ENCODE measurements at places on chromosomes 5 and 9.

DNA sequence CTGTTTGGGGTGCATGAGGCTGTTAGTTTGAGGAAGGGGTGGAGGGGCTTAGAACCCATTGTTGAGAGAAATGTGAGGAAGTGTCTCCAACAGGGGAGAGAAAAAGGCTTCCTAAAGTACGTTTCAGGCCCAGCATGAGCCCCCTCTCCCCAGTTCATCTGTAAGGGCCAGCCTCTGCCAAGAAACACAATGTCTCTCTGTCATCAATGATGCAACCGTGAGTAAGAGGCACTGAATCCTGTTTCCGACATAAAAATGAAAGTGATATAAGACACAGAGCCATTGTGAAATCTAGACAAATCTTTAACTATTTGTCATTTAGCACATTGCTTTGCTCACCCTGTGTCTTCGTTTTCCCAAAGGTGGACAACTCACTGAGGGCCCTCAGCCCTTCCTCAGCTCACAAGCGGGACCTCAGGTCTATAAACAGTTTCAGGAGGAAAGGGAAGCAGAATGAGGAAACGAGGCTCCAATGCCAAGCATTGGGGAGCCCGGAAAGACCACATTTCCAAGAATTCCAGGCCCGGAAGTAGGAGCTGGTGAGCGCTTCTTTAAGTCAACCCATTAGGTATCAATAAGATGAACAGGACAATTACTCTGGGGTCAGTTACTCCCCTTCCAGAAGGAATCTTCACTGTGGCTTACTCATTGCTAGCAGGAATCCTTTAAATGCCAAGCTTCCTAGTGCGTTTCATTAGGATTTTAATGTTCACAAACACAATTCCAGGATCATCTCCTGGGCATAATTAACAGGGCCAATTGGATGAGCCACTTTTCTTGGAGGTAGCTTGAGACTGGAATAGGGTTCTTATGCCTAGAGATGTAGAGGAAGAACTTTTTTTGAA, 59.0 kb upstream of the KLF4 start:
- no peak for DNase-seq

DNA sequence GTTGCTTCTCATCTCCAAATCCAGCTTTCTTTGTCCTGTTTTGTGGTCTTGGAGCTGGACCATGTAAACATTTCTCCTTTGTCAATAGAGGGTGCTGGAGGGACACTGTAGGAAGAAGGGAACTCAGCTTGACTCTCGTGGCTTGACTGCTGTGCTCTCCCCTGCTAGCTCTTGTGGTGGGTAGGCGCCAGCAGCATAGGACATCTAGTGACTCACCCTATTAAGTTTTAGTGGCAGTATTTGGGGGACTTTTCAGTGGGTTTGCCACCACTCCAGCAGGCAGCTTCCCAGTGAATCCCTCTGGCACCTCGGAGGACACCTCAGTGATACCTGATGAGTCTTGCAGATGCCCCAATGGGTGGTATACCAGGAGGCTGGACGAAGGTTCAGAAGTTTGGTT, 97.8 kb downstream of the TSSK1B start:
- DNase-seq, result peak; percentile 27

DNA sequence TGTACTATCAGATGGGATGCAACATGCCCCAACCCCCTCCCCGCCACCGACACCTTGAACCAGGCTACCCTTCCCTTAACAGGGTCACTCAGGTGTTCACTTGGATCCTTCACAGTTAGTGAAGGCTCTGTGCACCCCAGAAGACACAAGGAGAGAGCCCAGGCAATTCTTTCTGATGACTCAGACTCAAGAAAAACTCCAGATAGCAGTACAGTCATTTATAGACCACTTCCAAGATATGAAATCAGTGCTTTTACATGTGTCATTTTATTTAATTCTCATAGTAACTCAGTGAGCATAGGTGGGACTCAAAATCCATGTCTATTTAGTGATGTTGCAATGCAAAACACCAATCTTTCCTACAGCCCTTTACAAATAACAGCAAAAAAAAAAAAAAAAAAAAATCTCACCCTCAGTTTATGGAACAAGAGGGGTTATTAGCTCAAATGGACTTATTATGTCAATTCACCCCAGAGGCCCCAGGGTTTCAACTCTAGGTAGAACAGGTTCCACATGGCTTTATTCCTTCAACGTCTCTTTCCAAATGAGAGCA, 71.9 kb downstream of the FOXD1 start:
- DNase-seq, result no peak

GRCh38 chr5:111461255-111461671, 51.1 kb downstream of the STARD4 start:
- DNase-seq, result no peak

GRCh38 chr5:124461157-124461556, 285.3 kb downstream of the ZNF608 start:
- no peak for DNase-seq

DNA sequence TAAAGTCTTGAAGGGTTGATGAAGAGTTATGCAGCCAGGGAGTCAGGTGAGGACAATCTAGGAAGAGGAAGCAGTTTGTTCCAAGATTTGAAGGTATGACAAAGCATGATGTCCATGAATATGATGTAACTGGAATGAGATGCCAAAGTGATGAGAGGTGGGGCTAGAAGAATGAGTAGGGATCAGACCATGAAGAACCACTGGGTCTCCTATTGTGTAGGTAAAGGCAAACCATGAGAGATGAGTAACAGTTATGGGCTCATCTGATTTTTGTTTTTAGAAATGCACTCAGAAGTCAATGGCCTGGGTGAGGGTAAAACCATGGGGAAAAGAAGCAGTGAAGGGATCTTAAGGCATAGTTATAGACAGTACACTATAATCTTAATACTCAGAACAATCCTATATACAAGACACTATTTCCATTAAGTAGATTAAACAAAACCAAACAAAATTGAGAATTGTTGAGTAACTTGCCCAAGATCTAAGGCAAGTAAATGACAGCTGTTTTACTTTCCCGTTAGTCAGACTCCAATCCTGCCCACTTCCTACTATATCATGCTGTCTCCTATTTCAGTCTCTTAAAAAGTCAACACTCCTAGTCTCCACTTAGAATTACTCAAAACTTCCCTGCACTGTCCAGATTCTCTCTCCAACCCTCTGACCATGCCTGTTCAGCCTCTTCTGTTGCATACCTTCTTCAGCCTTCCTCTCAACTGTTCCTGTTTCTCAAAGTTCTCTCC, 393.8 kb upstream of the MEF2C start:
- DNase-seq, result no peak

DNA sequence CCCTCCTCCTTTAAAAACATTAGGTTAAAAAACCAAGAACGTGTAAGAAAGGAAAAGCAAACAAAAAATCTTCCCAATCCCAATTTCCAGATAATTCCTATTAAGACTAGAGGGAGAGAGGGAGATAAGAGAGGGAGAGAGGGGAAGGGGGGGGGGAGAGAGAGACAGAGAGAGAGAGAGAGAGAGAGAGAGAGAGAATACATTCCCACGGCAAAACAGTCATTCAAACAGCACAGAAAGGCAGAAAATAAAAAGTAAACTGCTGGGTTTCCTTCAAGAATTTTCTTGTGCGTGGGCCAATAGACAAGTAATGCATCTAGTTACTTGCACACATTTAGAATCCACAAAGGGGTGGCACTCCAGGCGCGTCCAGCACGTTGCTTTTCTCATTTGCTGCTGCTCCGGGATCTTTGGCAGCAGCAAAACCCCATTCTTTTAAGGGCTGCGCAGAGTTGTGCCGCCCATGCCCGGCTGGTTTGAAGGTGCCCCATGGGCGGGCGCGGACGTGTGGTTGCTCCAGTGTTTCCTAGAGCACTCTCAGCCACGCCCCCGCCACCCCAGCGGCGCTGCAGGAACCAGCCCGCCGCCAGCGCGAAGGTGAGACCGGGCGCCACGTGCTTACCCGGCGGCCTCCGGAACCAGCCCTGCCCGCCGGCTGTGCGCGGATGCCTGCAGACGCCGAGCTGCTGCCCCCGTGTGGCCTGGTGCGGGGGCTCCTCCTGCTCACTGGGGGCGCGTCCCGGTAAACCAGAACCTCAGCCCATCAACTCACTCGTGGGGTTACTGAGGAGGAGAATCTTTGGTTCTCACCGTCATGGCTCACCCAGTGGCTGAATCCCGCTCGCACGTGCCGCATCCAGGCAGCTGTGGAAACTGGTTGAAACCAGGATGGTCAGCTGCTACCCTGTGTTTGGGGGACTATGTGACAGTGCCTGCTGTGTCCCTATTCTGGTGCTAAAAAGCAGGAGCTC, 44.6 kb downstream of the STC2 start:
- peak; percentile 82 for DNase-seq

- DNase-seq, result no peak
These were observed 89.9 kb downstream of the EHMT1 start for GRCh38 chr9:137708590-137709284.

DNA sequence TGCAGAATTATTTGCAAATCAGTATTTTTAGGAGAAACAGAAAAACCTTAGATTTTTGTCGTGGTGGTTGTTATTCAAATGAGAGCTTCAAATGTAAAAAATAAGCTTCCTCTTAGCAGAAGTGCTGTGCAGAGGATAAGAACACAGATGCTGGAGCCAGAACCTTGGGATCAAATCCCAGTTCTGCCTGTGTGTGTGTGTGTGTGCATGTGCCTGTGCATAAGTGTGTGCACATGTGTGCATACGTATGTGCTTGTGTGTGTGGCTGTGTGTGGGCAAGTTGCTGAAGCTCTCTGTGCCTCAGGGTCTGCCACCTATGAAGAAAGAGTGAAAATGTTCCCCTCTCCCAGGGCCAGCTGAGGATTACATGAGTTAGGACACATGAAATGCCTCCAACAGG, 8.6 kb downstream of the DAP start:
- no peak for DNase-seq

DNA sequence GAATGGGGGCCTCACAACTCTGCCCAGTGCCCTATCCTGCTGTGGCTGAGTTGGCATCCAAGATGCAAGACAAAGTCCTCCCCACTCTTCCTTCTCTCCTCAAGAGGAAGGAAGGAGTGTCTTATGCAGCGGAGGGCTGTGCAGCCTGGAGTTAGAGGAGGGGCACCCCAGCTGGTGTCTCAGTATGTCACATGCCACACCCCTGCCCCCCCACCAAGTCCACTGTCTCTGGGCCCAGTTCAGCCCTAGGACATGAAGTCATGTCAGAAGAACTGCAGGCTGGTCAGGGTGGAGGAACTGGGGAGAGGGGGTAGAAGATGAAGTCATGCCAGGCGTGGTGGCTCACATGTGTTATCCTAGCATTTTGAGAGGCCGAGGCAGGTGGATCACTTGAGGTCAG, 28.0 kb upstream of the SLC28A3 start:
- DNase-seq, result no peak

- DNase-seq, result no peak
These were observed 400.8 kb upstream of the PTGER4 start for GRCh38 chr5:40278881-40279280.

- no peak for DNase-seq
These were observed 190.6 kb downstream of the MPDZ start for GRCh38 chr9:13088720-13089427.

GRCh38 chr5:118353970-118354369, 634.4 kb downstream of the DTWD2 start:
- DNase-seq, result no peak

DNA sequence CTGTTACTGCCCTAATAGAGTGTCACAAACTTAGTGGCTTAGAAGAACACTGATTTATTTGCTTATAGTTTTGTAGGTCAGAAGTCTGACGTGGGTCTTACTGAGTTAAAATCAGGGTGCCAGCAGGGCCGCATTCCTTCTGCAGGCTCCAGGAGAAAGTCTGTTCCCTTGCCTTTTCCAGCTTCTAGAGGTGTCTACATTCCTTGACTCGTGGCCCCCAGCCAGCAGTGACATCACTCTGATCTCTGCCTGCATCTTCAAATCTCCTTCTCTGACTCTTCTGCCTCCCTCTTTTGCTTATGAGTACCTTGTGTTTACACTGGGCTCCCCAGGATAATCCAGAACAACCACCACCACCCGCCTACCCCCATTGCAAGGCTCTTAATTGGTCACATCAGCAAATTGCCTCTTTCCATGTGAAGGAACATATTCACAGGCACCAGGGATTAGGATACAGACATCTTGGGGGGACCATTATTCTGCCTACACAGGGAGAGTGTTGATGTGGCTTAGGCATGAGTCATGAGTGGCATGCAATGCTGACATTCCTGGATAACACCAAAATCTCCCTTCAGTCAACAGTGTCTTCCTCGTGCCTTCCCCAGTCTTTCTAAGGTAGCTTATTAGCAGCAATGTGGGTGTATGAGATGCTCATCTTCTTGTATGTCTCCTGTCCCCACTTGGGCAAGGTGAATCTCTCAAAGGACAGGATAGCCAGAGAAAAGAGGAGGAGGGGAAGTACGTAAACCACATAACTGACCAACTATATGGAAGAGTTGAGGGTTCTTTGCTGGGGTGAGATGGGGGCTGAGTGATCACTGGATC, 24.4 kb downstream of the CYFIP2 start:
- DNase-seq, result no peak

DNA sequence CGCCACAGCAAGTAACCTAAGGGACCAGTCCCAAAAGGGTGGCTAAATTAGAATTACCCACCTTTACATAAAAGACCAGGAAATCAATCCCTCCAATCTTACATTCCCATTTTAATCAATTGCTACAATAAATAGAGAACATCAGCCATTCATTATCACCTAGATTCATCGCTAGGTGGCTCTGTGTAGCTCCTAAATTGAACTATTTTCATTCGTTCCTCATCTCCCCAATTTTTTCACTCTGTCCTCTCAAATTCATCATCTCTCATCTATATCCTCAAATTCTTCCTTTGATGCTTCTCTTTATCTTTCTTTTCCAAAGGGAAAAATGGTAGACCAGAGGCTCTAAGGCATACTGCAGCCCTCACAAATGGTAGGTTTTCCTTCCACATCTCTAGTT, 108.2 kb upstream of the TNC start:
- DNase-seq, result no peak

DNA sequence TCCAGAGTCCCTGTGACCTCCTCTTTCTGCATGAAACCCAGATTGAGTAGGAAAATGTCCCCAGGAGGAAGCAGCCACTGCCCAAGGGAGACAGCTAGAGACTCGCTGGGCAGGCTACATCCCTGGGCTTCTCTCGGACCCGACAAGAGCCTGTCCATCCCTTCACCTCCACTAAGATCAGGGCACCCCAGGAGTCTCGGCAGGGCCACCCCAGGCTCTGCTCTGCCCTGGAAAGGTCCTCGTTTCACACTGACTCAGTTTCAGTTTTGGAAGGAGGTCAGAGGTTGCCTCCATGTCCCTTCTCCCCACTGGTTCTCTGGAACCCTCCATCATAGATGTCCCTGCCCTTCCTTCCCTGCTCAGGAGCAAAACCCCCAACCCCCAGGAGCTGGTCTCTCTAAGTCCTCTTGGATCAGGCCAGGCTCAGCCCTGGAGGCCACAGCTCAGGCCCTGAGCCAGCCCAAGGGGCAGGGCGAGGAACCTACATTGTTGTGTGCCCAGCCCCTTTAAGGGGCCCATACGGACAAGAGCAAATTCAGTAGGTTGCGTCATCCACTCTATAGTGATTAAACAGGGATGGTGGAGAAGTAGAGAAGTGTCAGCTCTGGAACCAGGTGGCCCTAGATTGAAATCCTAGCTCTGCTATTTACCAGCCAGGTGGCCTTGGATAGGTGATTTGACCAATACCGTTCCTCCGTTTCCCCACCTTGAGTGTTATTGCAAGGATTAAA, 37.4 kb downstream of the C9orf50 start:
- DNase-seq, result no peak

GRCh38 chr9:83060556-83060955, 2.4 kb downstream of the RASEF start:
- no peak for DNase-seq

Measured in stimulated activated CD8-positive, alpha-beta memory T cell treated with anti-CD3 and anti-CD28 coated beads, Interleukin-4, amount 100 ng/mL, for 48 hours (primary cell).